ENCODE measurements at places on chromosomes 4 and X.

DNA sequence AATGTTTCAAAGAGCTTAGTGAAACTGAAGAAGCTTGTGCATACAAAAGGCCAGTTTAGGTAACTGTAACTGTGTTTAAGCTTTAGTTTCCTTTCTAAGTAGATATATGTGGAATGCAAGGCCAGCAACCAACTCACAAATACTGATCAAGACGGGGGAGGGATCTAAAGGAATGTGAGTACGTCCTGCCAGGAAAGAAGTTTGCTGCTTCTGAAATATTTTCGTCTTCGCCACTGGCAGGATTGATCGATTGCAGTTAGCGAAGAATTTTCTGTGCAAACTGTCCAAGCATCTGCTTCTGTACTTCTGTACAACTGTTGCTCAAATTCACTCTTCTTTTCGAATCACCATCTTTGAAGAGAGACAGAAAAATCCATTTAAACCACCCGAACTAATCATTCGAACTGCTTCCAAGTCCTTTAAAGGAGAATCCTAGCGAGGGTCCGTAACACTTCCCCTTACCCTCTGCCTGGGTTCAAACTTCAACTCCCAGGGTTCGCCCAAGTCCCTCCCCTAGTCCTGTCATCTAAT, 373 bp upstream of the INTS6L start:
- DNase-seq = no peak

DNA sequence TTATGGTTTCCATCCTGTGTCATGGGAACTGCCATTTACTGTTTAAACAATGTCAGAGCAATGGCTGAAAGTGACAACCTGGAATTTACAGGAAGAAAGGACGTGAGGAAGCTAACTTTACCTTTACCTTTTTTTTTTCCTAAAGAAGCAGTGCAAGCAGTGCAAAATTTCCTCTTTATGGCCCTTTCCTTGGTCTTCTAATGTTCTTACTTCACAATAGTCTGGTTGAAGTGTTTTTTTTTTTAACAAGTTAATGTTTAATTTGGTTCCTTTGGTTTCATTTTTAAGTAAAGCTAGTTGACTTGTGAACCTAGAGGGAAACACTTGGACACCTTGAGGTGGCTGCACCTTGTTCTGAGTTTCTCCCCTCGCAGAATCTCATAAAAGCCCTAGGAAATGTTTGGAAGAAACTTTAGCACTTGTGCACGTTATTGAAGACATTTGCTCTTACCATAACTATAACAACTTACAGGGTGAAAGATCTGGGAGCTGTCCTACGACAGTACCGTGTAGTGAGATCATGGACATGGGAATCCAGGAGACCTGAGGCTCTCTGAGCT, 1.8 kb downstream of the SGMS2 start:
- no peak for DNase-seq

DNA sequence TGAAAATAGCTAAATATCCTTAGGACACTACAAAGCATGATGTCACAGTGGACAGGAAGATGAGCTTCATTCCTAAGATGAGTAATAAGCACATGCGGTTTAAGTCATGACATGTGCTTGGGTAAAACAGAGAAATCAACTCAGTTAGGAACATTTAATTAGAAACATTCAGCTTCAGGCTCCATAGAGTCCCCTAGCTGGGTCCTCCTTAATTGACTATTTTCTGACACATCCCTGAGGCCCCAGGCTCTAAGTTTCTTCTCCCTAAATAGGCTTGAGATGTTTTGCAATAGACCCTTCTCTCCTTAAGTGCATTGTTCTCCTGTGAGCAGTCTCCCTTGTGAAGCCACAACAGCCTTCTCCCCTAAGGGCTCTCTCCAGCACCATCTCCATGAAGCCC, 70.4 kb upstream of the ANXA3 start:
- no peak for DNase-seq

DNA sequence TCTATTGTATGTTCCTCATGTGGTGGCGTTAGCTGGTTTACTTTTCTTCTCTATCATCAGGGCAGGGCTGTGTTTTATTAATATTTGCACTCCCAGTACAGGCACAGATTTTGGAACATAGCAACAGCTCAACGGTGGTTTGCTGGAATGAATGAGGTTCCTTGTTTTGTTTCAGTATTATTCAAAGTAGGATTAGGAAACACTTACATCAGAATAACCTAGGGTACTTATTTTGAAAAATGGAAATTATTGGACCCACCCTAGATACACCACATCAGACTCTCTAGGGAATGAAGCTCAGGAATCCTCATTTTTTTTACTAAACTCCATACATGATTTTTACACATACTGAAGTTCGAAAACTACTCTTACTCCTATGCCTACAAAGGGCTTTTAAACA, 108.8 kb upstream of the ENPEP start:
- no peak for DNase-seq

- DNase-seq = no peak
These were observed 128.2 kb downstream of the FRYL start for GRCh38 chr4:48651914-48652313.

DNA sequence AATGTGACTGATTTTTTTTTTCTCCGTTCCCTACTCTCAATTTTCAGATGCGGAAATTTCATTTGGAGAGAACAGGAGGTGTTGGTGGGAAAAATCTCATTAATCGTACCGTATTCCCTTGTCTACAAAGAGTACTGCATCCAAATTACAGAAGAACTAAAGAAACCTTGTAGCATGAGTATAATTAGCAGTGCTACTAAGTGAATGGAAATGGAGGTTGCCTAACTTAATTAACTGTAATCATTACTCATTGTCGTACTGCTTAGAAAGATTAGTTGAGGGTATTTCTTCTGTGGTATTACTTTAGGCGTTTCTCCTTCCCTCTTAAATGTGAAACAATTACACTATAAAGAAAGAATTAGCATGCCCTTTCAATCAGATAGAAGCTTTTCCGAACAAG, 81.7 kb downstream of the DMD start:
- DNase-seq = no peak

Data from Jurkat, Clone E6-1 (cell line).